ENCODE measurements at places on chromosomes 3 and 15.
A peak's percentile ranks its signal among the peaks of the same experiment; 100 is the strongest.

DNA sequence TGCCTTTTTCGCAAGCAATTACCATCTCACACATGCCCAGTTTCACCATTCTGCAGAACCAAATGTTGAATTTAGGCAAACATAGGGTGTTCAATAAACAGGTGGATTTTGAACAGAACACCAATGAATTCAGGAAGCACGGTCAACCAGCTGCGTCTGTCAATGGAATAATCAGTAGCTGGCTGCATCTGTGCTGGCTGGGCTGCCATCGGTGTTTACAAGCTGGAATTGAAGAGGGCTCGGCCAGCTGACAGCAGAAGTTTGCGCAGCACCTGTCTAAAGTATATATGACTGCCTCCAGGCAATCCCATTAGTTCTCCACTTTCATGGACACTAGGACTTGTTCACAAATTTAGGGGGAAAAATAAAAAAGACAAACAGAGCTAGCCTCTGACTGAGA, 996.4 kb upstream of the CFAP20DC start:
- no peak for DNase-seq

GRCh38 chr3:135231737-135232136, 436.7 kb downstream of the EPHB1 start:
- DNase-seq = no peak

GRCh38 chr3:70519913-70520659, 207.6 kb upstream of the MDFIC2 start:
- DNase-seq = peak; percentile 57

GRCh38 chr3:147191795-147192385, 214.5 kb downstream of the ZIC4 start:
- DNase-seq = peak; percentile 72

DNA sequence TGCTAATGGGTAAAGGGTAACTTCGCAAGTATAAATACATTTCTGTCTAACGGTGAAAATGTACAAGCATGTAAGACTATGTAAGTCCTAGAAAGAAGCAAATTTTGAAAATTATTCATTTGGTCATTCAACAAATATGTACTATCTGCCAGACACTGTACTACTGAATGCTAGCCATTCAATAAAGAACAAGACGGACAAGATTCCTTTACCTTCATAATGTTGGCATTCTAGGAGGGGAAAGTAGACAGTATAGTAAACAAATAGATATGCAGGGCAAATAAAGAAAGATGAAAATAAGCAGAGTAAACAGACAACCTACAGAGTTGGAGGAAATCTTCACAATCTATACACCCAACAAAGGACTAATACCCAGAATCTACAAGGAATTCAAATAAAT, 32.7 kb downstream of the C3orf70 start:
- no peak for DNase-seq

All from fibroblast of skin of abdomen (primary cell).